ENCODE measurements at places on chromosomes 12 and 14.

DNA sequence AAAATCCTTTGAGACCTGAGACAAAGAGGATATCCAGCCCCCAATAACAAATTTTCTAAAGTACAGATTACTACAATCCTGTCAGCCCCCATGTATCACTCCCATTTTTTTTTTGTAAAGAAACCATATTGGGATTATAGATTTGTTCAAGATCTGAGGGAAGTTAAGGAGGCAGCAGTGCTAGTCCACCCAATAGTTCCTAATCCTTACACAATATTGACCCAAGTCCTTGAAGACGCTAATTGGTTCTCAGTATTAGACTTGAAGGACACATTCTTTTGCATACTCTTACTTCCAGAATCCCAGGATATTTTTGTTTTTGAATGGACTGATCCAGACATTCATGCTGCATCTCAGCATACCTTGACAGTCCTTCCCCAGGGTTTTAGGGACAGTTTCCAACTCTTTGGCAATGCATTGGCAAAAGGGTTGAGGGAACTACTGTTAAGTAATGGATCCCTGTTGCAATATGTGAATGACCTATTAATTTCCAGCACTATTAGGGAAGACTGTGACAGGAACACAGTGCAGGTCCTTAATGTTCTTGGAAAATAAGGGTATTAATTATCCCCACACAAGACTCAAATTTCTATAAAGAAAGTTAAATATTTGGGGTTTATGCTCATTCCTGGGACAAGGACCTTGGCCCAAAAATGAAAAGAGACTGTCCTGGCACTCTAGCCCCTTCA lies 1519.5 kb upstream of the SEL1L start:
- DNase-seq: no peak

DNA sequence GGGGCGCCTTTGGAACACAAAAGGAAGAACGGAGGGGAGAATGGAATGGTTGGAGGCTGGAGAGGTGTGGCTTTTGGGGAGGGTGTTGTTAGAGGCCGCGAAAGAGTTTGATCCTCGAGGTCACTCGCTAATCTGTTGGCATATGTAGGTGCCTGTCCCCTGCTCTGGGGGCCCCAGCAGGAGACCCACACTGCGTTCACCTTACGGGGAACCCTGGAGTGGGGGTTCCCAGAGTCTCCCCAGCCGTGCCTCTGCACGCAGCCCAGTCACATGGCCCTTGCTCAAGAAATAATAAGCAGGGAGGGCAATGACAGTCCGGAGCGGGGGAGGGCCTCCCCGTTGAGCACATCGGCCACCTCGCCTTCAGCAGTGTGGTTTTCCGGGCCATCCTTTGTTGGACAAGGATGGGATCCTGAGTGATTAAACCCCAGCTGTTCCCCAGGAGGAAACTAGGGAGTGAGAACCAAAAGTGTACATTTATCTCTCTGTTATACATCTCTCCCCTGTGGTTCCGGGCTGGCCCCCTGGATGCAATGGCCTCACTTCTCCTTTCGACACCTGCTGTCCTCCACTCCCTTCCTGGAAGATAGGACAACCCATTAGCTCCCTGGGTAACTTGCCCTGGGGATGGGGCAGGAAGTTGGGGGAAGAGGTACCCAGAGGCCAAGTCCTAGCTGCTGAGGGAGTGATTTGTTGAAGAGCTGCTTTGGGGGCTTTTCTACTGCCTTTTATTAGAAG lies 1.3 kb downstream of the PLEKHG3 start:
- no peak for DNase-seq

DNA sequence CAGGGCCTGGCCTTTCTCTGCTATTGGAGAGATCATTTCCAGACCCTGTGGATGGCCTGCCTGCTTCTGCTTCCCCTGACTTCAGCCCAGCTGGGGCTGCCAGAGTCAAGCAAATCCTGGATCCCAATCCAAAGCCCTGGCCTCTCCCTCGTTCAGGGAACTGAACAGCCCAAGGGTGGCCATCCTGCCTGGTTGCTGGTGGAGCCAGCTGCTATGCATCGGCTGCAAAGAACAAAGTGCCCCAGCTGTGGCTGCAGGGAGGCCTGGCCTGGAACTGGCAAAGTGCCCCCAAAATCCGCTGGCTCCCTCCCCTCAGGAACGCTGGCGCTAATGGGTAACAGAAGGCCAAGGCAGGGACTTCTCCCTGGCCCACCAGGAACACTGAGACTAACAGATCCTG lies 56.4 kb downstream of the LRRC74A start:
- no peak for DNase-seq

- no peak for DNase-seq
Observed at GRCh38 chr14:76500011-76500410, 124.1 kb downstream of the ESRRB start.

- no peak for DNase-seq
Observed at GRCh38 chr12:117491711-117492110, 130.3 kb upstream of the NOS1 start.

- DNase-seq: no peak
Observed at GRCh38 chr12:22287776-22288621, 46.5 kb downstream of the ST8SIA1 start.

- DNase-seq: no peak
Observed at GRCh38 chr12:49604856-49605255, 583 bp downstream of the FAM186B start.

DNA sequence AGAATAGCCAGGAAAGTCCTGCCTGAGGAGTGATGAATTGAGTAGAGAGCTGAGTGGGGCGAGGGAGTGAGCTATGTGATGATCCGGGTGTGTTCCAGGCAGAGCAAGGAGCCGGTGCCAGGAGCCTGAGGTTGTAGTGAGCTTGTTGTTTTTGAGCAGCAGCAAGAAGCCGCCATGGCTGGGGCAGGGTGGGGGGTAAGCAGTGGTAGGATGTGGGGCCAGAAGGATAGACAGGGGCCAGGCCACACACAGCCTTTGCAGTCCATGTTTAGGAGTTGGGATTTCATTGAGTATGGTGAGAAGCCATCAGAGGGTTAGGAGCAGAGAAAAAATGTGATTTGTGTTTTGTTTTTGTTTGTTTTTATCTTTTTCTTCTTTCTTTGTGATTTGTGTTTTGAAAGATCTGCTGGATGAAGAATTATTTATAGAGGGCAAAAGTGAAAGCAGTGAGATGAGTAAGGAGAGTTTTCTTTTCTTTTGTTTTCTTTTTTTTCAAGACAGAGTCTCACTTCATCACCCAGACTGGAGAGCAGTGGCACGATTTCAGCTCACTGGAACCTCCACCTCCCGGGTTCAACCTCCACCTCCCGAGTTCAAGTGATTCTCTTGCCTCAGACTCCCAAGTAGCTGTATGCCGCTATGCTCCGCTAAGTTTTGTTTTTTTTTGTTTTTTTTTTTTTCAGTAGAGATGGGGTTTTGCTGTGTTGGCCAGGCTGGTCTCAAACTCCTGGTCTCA lies 92.3 kb upstream of the BCAT1 start:
- DNase-seq: no peak

- no peak for DNase-seq
Observed at GRCh38 chr12:46958599-46959290, 120.7 kb upstream of the PCED1B start.

- no peak for DNase-seq
Observed at GRCh38 chr12:4251216-4251891, 22.2 kb upstream of the CCND2 start.

DNA sequence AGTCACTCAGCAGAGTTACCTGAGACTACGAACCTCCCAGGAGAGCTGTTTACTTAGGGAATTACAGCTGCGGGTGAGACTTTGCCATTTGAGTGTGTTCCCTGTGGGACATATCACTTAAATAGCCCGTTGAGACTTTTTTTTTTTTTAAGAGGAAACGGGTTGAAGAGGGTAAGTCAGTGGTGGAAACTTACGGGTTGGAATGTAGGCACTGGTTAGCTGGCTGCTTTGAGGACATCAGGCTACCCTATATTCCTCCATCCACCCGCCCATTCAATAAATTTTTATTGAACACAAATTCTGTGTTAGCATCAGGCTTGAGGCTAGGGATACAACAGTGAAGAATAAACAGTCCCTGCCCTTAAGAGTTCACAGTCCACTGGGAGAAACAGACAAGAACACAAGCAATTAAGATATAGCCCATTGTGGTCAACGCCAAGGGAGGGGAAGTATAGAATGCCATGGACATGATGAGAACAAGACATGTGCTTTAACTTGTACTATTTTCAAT lies 88.1 kb upstream of the CPSF6 start:
- DNase-seq: peak; percentile 64

DNA sequence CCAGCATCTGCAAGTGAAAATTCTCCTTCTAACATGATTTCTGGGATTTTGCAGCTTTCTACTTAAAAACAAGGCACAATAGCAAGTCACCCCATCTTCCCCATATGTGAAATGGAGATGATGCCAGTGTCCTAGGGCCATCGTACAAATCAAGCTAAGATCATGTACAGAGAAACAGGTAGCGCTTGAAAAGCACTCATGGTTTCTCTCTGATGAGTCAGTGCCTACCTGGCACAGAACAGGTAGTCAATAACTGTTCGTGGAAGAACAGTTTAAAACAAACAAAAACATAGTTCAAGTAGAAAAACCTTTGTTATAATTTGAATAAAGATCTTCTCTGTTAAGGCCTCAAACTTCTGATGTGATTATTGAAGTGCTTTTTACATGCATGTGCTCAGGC lies 46.9 kb downstream of the RAD52 start:
- DNase-seq: no peak

GRCh38 chr12:94994312-94994711 lies 9.2 kb downstream of the NDUFA12 start:
- DNase-seq: no peak

GRCh38 chr12:53414756-53415417 lies 8.8 kb upstream of the AMHR2 start:
- no peak for DNase-seq

DNA sequence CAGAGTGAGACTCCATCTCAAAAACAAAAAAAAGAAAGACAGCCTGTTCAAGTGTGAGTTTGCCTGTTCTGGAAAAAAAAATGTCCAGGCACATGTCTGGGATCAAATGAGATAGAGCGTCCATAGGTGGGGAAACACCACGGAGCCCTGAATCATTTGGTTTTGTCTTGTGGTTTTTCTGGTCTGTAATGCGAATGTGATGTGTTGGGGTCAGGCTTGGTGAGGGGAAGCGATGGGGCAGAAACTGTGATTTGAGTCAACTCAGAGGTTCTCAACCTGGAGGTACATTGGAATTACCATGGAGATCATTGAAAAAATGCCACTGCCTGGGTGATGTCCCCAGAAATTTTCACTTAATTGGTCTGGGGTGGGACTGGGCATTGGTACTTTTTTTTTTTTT lies 183.9 kb upstream of the PWP1 start:
- no peak for DNase-seq

DNA sequence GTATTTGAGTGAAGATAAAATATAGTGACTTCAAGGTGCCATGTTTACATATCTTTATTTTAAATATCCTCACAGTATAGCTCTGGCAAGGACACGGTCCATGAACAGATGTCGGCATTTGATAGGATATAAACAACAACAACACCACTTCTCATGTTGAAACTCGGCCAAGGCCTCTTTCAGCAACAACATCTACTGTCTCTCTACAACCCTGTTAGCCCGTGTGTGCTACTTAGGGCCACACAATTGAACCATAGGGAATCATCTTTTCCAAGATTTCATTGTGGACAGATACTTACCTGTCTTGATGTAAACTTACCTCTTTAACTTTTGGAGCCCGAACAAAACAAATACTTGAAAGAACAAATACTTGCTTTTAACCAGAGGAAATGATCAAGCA lies 168.7 kb upstream of the SSTR1 start:
- no peak for DNase-seq

GRCh38 chr12:19749906-19750574 lies 310.7 kb downstream of the AEBP2 start:
- no peak for DNase-seq

GRCh38 chr14:61696753-61697318 lies 1.5 kb downstream of the HIF1A start:
- no peak for DNase-seq

DNA sequence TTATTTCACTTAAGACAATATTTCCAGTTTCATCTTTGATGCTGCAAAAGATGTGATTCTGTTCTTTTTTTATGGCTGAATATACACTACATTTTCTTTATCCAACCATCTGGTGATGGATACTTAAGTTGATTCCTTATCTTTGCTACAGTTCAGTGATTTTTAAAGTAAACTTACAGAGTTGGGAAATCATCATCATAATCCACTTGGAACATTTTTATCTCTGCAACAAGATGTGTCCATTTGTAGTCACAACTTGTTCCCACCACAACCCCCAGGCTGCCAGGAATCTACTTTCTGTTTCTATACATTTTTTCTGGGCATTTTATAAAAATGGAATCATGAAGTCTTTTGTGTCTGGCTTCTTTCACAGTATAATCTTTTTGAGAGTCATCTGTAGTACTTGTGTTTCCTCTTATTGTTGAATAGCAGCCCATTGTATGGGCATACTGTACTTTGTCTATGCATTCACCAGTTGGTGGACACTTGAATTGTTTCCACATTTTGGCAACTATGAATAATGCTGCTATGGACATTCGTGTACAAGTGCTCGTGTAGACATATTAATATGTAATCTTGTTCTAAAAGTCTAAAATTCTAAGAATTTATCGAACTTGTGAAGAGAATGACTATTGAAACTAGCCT lies 212.5 kb upstream of the DDHD1 start:
- no peak for DNase-seq

GRCh38 chr12:103144278-103144677 lies 186.8 kb downstream of the ASCL1 start:
- DNase-seq: no peak

GRCh38 chr12:17134315-17134714 lies 528.4 kb upstream of the LMO3 start:
- no peak for DNase-seq

DNA sequence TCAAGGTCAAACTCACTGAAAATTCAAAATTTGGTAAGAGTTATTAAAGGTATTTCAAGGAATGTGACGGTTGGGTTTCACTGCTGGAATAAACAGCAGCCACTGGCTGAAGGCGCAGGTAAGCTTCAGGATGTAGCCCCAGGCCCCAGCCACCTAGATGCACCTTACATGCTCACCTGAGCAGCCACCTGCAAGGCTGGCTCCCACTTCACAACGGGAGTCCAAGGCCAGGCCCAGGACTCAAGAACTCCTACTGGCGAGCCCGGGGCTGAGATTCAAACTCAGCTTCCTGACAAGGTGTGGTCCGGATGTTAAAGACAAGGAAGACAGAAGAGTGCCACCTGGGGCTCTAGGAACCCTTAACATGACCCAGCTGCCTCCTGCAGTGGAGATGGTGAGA lies 78.4 kb downstream of the ITPK1 start:
- DNase-seq: no peak

GRCh38 chr12:122144885-122145284 lies 29.1 kb downstream of the IL31 start:
- DNase-seq: no peak

- no peak for DNase-seq
Observed at GRCh38 chr12:105813201-105813600, 325.6 kb downstream of the NUAK1 start.

GRCh38 chr14:88348546-88348945 lies 25.5 kb upstream of the KCNK10 start:
- DNase-seq: no peak

DNA sequence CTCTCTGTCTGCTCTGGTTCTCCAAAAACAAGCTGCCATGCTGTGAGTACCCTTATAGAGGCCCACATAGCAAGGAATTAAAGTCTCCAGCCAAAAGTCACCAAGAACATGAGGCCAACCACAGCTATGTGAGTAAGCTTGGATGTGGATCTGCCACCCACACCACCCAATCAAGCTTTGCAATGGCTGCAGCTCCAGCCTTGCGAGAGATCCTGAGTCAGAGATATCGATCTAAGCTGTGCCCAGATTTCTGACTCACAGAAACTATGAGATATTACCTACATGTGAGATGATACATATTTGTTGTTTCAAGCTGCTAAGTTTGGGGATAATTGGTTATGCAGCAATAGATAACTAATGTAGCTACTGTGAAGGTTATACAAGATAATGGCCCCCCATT lies 15.5 kb upstream of the TMEM233 start:
- DNase-seq: no peak

All from NCI-H1436 (cell line).